ENCODE measurements at places on chromosomes 5 and 9.

- no peak overlapping the region for H3K27ac ChIP-seq
- no peak for DNase-seq
- H3K36me3 ChIP-seq: no peaks in the 10 kb centered on the region
- H3K4me3 ChIP-seq: no peak overlapping the region
Observed at GRCh38 chr5:133343196-133343595, 269.1 kb downstream of the FSTL4 start.

- H3K36me3 ChIP-seq: no peaks in the 10 kb centered on the region
- H3K4me3 ChIP-seq: no peak overlapping the region
- no peak overlapping the region for H3K27ac ChIP-seq
- DNase-seq: no peak
Observed at GRCh38 chr5:90231688-90232087, 177.9 kb downstream of the CETN3 start.

- peaks cover 34% of the 10 kb centered on the region for H3K4me1 ChIP-seq
- no peaks in the 10 kb centered on the region for H3K27me3 ChIP-seq
- H3K36me3 ChIP-seq: peaks cover 3% of the 10 kb centered on the region
- no peak overlapping the region for H3K27ac ChIP-seq
- H3K4me3 ChIP-seq: no peak overlapping the region
Observed at GRCh38 chr5:111211341-111211740, 12.8 kb upstream of the CAMK4 start.

DNA sequence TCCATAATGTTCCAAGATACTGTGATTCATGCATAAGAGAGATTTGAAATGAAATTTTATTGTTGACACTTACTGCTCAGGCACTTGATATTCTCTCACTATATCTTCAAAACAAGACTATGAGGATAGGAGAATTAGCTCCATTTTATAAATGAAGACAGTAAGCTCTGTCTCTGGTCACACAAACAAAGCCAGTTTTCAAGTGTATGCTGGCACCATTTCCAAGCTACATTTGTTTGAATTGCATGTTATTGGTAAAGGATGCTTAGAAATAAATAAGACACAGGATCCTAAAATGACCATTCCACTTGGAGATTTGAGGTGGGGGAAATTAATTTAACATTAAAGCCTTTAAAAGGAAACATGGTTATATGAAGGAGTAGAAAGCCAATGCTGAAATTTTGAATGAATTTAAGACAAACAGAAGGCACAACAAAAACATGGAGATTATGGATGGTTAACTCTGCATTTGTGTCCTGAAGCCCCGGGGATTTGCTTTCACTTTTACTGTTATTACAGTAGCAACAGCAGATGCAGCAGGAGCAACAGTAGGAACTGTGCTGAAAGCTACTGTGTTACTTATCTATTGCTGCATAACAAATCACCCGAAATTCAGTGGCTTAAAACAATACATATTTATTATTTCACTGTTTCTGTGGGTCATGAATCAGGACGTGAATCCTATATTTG, 79.7 kb upstream of the ASTN2 start:
- H3K4me1 ChIP-seq: no peaks in the 10 kb centered on the region
- H3K27me3 ChIP-seq: peaks cover 1% of the 10 kb centered on the region
- no peaks in the 10 kb centered on the region for H3K36me3 ChIP-seq

DNA sequence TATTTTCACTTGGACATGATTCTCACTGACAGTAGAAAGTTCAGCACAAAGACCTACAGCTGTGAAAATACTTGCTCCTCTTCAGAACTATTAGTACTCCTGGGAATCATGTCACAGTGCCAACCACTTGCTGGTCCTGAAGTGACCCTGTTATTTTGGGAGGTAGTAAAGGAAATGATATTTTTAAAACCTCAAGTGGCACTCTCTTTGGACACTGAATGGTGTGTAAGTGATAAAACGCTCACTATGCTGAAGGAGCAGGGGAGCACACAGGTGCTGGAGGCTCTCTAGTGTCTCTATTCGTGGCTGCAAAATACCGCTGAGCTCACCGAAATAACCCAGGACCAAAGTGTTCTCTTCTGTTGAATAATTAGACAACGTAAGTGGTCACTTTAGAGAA, 76.9 kb upstream of the SPATA31D4 start:
- no peaks in the 10 kb centered on the region for H3K36me3 ChIP-seq
- peaks cover 2% of the 10 kb centered on the region for H3K27me3 ChIP-seq
- no peak for DNase-seq
- no peak overlapping the region for H3K4me3 ChIP-seq
- H3K27ac ChIP-seq: no peak overlapping the region
- H3K4me1 ChIP-seq: no peaks in the 10 kb centered on the region

DNA sequence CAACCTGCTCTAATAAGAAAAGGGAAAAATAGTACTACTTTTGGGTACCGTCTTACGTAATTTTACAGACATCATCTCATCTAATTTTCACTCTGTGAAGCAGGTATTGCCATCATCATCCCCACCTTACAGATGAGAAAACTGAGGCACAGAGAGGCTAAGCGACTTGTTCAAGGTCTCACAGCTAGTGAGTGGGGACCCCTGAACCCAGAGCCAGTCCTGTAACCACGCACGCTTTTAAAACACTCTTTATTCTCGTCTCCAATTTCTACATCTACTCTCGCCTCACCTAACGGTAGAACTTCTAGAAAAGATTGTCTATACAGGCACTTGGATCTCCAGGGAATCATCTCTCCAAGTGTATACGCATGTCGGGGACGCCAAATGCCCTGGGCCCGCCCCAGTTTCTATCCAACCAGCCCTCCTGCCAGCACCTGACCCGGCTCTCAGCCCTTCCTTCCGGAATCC, 1.5 kb upstream of the TRAF1 start:
- H3K4me3 ChIP-seq: peak overlapping the region; percentile 90
- no peaks in the 10 kb centered on the region for H3K27me3 ChIP-seq
- no peak for DNase-seq

DNA sequence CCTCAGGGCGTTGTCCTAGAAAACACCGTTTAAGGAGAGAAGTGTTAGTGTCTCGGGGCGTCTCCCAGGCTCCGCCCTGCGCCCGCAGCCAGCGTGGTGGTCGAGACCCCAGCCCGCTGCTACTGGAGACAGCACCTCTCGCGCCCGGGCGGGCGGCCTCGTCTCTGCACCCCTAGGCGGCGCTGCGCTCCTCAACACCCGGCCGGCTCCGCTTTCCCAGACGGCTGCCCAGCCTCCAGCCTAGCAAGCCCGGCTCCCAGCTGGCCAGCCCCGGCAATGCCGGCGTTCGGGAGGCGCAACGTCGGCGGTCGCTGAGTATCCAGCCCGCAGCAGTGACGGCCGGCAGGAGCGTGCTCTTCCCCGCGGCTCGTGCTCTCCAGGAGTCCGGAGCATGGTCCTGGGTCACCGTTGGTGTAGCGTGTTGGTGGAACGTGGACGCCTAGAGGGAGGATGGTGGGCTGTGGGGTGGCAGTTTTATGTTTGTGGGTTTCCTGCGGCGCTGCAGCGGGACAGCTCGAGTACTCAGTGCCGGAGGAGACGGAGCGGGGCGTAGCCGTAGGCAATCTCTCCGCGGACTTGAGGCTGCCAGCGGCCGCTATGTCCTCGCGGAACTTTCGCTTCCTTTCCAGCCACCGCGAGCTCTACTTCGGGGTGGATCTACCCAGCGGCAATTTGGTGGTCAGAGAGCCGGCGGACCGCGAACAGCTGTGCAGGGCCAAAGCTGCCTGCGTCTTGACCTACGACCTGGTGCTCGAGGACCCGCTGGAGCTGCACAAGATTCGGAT, 536 bp downstream of the PCDHAC1 start:
- H3K4me1 ChIP-seq: peaks cover 1% of the 10 kb centered on the region
- H3K27ac ChIP-seq: no peak overlapping the region
- peak overlapping the region; percentile 48 for H3K4me3 ChIP-seq
- peak; percentile 34 for DNase-seq
- H3K27me3 ChIP-seq: peaks cover 47% of the 10 kb centered on the region
- no peaks in the 10 kb centered on the region for H3K36me3 ChIP-seq

- peaks cover 28% of the 10 kb centered on the region for H3K4me1 ChIP-seq
- H3K27me3 ChIP-seq: no peaks in the 10 kb centered on the region
- H3K4me3 ChIP-seq: no peak overlapping the region
- no peak overlapping the region for H3K27ac ChIP-seq
- DNase-seq: no peak
- peaks cover 14% of the 10 kb centered on the region for H3K36me3 ChIP-seq
Observed at GRCh38 chr5:131953969-131954368, 8.5 kb upstream of the MEIKIN start.

- H3K36me3 ChIP-seq: peaks cover 34% of the 10 kb centered on the region
- peak overlapping the region; percentile 8 for H3K27ac ChIP-seq
- no peaks in the 10 kb centered on the region for H3K27me3 ChIP-seq
- DNase-seq: no peak
- H3K4me3 ChIP-seq: peak overlapping the region; percentile 24
Observed at GRCh38 chr9:100350188-100350587, 2.6 kb downstream of the TEX10 start.

- H3K4me3 ChIP-seq: no peak overlapping the region
- no peak overlapping the region for H3K27ac ChIP-seq
- no peaks in the 10 kb centered on the region for H3K36me3 ChIP-seq
- no peak for DNase-seq
- H3K4me1 ChIP-seq: no peaks in the 10 kb centered on the region
Observed at GRCh38 chr5:129135633-129136032, 41.1 kb downstream of the ISOC1 start.

GRCh38 chr5:11854936-11855335, 49.3 kb downstream of the CTNND2 start:
- H3K27ac ChIP-seq: no peak overlapping the region
- no peaks in the 10 kb centered on the region for H3K27me3 ChIP-seq
- H3K36me3 ChIP-seq: no peaks in the 10 kb centered on the region
- DNase-seq: no peak
- H3K4me3 ChIP-seq: no peak overlapping the region

- no peaks in the 10 kb centered on the region for H3K36me3 ChIP-seq
- peaks cover 59% of the 10 kb centered on the region for H3K27me3 ChIP-seq
- DNase-seq: no peak
Observed at GRCh38 chr9:126633881-126634558, 20.3 kb downstream of the LMX1B start.

DNA sequence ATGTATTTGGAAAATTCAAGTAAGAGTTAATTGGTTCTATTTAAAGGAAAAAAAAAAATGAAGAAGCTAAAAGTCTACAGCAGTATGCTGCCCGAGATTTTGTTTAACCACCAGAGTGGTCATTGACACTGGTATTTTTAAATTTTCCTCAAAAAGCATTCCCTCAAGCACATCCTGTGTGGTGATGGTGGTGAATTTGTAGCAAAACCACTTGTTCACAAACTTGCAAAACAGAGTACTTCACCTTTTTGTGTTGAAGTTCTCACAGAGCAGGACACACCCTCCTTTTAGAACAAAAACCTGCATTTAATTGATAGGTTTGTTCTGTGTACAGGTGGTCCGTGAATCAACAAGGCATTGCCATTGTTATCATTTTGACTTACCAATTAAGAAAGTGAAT, 374.2 kb downstream of the EFNA5 start:
- no peaks in the 10 kb centered on the region for H3K36me3 ChIP-seq
- no peak for DNase-seq
- no peak overlapping the region for H3K4me3 ChIP-seq
- no peak overlapping the region for H3K27ac ChIP-seq

DNA sequence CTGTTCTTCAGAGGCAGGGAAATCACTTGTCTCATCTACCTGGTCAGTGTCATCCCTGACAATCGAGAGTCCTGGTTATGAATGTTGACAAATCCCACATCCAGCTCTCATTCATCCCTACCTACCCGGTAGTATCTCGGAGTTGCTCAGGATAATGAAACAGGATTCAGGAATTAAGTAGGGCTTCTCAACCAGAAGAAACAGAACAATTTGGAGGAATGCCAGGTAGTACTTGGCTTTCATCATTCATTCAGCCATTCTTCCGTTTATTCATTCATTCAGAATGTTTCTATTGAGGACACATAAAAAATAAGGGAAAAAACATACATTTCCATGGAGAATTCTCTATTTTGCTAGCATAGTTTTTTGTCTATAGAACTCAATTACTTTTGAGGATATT, 195.0 kb downstream of the ARHGEF28 start:
- no peak for DNase-seq
- no peaks in the 10 kb centered on the region for H3K36me3 ChIP-seq
- no peaks in the 10 kb centered on the region for H3K4me1 ChIP-seq
- H3K27ac ChIP-seq: no peak overlapping the region

GRCh38 chr9:104301755-104302154, 202.3 kb upstream of the OR13F1 start:
- no peaks in the 10 kb centered on the region for H3K36me3 ChIP-seq
- no peaks in the 10 kb centered on the region for H3K27me3 ChIP-seq
- H3K4me1 ChIP-seq: no peaks in the 10 kb centered on the region
- H3K4me3 ChIP-seq: no peak overlapping the region
- DNase-seq: no peak

GRCh38 chr9:31243386-31243785, 1141.1 kb upstream of the ACO1 start:
- no peak overlapping the region for H3K4me3 ChIP-seq
- H3K27ac ChIP-seq: no peak overlapping the region
- H3K36me3 ChIP-seq: no peaks in the 10 kb centered on the region
- no peak for DNase-seq
- H3K4me1 ChIP-seq: peaks cover 2% of the 10 kb centered on the region
- H3K27me3 ChIP-seq: no peaks in the 10 kb centered on the region

GRCh38 chr5:64682608-64683007, 7.7 kb upstream of the SHISAL2B start:
- no peak for DNase-seq
- no peak overlapping the region for H3K27ac ChIP-seq
- H3K4me1 ChIP-seq: no peaks in the 10 kb centered on the region
- no peaks in the 10 kb centered on the region for H3K36me3 ChIP-seq
- no peak overlapping the region for H3K4me3 ChIP-seq

DNA sequence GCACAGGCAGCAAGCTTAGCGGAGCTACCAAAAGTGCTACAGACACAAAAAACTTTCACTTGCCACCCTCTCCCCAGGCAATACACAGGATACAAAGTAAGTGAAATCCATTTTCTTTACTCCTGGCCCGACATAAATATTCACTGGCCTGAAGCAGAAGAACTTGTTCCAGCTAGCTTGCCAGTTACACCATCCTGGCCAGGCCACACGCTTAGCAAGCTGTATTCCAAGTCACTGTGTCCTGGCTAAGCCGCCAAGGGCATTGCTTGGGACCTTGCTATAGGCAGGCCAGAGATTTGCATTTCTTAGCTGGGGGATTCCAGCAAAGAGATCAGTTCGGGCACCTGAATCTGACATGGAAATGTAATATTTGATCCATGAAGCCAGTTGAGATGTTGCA, 71.0 kb upstream of the SLC1A3 start:
- H3K4me1 ChIP-seq: no peaks in the 10 kb centered on the region
- no peak for DNase-seq
- H3K27ac ChIP-seq: no peak overlapping the region
- no peaks in the 10 kb centered on the region for H3K36me3 ChIP-seq
- H3K27me3 ChIP-seq: peaks cover 7% of the 10 kb centered on the region

DNA sequence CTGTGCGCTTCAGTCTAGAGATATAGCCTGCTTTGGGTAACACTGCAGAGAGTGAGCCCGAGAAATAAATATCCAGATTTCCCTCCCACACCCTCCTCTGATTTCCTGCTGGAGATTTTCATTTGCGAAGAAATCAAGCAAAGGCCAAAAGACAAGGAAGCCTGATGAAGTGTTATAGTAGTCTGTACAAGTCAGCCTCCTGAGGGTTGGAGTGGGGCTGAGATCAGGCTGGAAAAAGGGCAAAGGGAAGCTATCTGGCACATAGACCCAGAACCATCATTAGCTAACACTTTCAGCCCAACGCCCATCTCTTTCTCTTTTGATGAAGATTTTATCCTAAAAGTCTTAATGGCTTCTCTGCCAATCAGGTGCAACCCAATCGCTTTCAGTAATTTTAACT, 154.6 kb upstream of the SLC44A1 start:
- no peak overlapping the region for H3K4me3 ChIP-seq
- H3K27ac ChIP-seq: no peak overlapping the region
- no peaks in the 10 kb centered on the region for H3K36me3 ChIP-seq
- no peaks in the 10 kb centered on the region for H3K27me3 ChIP-seq
- H3K4me1 ChIP-seq: no peaks in the 10 kb centered on the region

Data from activated naive CD8-positive, alpha-beta T cell treated with anti-CD3 and anti-CD28 coated beads, Interleukin-2, amount 50 U/mL, for 24 hours (primary cell).